Dermis blood vessel endothelial cell (primary cell): ENCODE measurements at places on chromosomes 12 and 14. TPM values are rescaled to one million over a fixed set of nuclear protein-coding genes. Genes with fewer than 3 reads are reported as not detected.

- DNase-seq: peak; percentile 9
These were observed 855.3 kb downstream of the DIO2 start for GRCh38 chr14:79356040-79356439.

- no peak for DNase-seq
These were observed 279.3 kb downstream of the TMEM121 start for GRCh38 chr14:105805701-105806100.

- DNase-seq: no peak
These were observed 273.1 kb downstream of the CCDC91 start for GRCh38 chr12:28463396-28463795.

DNA sequence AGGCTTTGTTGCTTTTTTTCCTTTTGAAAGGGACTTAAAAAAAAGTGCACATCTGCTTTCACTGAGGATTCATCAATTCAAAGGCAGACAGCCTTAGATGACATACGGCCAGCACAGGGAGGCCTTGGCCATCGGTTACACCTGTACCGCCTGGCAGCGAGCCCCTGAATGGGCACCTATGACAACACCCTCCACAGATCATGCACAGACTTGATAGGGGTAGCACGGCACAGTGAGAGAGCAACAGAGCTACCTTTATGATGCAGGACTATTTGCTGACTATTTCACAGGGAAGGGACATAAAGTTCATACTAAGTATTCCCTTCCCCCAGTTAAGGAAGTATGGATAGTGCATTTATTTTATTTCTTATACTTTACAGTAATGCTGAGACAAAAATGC is 137.9 kb upstream of the ARID2 start:
- no peak for DNase-seq

DNA sequence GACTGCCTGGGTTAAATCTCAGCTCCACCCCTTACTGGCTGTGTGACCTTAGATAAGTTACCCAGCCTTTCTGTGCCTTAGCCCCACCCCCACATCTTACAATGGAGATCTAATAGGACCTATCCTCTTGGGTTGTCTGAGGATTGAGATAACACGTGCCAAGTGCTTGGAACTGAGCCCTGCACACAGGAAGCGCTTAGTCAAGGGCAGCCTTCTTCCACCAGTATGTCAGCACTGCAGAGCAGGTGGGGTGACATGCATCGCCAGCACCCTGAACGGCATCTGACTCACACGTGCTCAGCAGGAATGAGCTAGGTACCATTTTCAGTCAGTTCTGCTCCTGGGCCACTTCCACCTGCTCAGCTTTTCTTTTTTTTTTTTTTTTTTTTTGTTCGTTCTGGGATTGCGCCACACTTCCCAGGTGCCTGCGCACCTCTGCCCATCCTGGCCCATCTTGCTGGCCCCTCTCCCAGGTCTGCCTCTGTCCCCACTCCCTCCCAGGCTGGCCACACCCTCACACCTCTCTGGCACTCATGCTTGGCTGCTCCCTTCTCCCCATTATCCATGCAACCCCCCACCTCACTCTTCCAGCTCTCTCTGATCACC is 19.6 kb downstream of the LGMN start:
- DNase-seq: peak; percentile 24

- DNase-seq: no peak
These were observed 4.6 kb upstream of the CACNB3 start for GRCh38 chr12:48813465-48814261.

DTX1 gene
- total RNA-seq: 1.7 and 1.9 TPM in 2 replicates

CLEC14A gene
- 303 and 344 TPM in 2 replicates for total RNA-seq

LHX5 gene
- 0.05 TPM in 1 of 2 replicates, not detected in the other for total RNA-seq

TAS2R50 gene
- total RNA-seq: 2.3 and 3.6 TPM in 2 replicates

LRFN5 gene
- total RNA-seq: not detected in 2 replicates
